ENCODE measurements at places on chromosomes 7 and 10.

GRCh38 chr7:64621656-64622055 lies 44.3 kb upstream of the ZNF107 start:
- DNase-seq: no peak

GRCh38 chr10:101080933-101081931 lies 19.4 kb downstream of the KAZALD1 start:
- DNase-seq: no peak

GRCh38 chr10:131920151-131920550 lies 19.3 kb downstream of the PPP2R2D start:
- DNase-seq: no peak

DNA sequence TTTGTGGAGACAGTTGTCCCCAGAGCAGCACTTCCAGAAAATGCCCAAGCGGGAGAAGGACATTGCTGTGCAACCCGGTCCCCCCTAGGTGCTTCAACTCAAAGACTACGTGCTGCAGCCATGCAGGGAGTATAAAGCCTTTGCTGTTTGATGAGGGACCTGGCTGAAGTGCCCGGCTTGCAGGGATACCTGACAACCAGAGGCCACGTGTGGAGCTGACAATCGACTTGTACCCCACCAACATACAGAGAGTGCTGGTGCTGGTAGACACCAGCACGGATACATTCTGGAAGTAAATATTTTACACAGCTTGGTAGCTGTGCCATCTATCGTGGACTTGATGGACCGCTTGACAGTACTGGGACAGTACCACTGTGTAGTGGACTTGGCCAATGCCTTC lies 240.6 kb downstream of the CACNA2D1 start:
- DNase-seq: no peak

Measured in inflammatory macrophage (primary cell).